DMS 273 treated with DMSO at 0.1 percent for 48 hours (cell line): ENCODE measurements at places on chromosomes 4 and X.

- DNase-seq: no peak
Observed at GRCh38 chrX:76454456-76454927, 27.0 kb downstream of the MAGEE1 start.

- no peak for DNase-seq
Observed at GRCh38 chr4:56129431-56129861, 180.7 kb downstream of the CEP135 start.

DNA sequence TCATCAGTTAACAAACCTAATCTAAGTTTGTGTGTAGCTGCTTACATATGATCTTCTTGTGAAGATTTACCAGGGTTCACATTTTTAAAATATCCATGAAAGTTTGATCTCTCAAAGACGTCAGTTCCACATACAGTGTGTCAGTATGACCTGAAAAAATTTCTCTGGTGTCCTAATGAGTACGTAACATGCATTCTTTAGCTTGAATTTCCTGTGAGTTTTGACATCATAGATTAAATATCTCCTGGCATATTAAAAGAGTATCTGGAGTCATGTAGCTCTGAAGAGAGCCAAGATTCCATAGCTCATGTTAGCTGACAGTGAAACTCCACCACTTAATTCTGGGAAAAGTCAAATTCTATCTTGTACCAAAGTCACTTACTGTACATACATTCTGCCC lies 43.9 kb upstream of the PDLIM5 start:
- DNase-seq: no peak

GRCh38 chr4:152200511-152201333 lies 335.2 kb downstream of the FBXW7 start:
- DNase-seq: no peak

DNA sequence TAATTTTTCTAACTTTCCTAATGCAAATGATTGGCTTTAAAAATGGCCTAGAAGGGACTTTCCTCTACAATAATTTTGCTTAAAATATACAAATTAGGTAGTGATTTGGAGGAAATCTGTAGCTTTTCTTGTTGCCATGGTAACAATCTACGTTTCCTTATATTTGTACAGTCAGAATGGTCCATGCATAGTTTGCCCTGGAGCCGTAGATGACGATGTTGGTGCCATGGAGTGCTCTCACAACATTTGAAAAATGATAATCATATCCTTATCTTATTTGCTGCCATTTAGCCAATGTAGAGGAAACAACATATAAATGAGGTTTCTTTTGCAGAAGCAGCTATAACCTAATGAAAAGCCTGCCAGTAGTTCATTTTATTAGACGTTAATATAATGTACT lies 89.0 kb upstream of the NMU start:
- no peak for DNase-seq

DNA sequence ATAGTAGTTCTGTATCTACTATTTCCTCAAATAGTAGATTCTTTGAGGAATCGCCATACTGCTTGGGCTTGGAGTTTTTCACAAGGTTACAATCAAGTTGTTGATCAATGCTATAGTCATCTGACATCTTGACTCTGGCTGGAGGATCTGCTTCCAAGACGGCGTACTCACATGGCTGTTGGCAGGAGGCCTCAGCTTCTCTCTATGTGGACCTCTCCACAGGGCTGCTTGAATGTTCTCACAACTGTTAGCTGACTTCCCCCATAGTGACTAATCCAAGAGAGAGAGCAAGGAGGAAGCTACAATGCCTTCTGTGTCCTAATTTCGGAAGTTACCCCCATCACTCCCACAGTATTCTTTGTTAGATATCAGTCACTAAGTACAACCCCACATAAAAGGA lies 10.3 kb downstream of the EGFL6 start:
- no peak for DNase-seq

GRCh38 chr4:165359506-165359905 lies 19.3 kb upstream of the CPE start:
- DNase-seq: no peak

GRCh38 chr4:87044511-87045233 lies 109.9 kb downstream of the AFF1 start:
- no peak for DNase-seq

DNA sequence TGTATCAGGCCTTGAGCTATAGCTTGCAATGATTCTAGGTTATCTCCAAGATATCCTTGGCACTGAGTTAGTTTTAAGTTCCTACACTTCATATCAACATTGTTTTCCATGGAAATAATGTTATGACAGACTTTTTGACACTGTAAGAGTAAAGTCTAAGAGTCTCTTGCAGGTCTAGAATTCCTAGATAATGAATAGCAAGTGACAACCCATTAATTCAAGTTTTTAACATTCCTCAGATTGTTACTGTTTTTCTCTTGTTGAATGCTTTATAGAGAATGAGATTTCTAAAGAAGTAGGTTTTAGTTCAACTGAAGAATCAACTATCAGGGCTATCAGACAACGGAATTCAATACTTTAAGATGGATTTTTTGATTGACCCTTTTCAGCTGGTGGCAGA lies 276.1 kb downstream of the PPP3CA start:
- DNase-seq: no peak

- DNase-seq: no peak
Observed at GRCh38 chr4:37124800-37125199, 119.7 kb upstream of the NWD2 start.

- no peak for DNase-seq
Observed at GRCh38 chrX:150081076-150081475, 142.8 kb upstream of the EOLA2 start.

DNA sequence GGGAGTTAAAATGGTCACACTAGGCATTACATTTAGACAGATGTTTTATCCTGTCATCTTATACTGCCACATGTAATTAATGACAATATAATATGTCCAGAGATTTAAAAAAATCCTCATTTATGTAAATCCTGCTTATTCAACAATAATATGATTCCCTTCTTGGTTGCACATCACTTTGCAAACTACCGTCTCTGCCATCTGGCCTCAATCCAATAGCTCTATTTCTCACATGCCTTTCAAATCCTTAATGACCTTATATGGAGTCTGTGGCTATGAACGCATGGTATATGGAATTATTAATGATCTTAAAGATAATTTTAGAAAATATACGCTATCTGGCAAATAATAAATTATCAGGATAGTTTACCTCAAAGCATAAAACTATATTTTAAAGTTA lies 144.5 kb downstream of the NPNT start:
- DNase-seq: no peak
